ENCODE measurements at places on chromosomes 12 and 14.

- DNase-seq = no peak
These were observed 4.9 kb downstream of the RFLNA start for GRCh38 chr12:124299628-124300388.

DNA sequence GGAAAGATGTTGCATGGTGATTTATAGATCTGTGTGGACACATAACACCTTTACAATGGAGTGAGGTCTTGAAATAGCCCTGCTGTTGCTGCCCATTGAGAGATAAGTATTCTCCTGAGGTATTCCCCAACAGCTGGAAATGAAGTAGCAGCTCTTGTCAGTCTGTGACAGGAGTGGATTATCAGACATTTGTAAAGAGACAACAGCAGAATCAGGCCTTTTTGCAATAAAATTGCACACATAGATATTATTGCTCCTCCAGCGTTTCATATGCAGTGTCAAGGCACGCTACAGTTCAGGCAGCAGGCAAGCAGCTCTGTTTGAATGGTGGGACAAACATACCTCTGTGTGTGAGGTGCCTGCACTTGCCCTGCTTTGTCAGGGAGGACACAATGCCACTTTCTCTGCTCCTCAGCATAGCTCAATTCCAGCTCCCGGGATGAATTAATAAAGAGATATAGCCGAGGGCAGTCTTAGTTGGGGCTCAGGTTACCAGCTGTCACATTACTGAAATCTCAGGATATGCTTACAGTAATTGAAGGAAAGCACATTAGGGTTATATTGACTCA, 49.4 kb downstream of the BICD1 start:
- no peak for DNase-seq

- DNase-seq = peak; percentile 0
These were observed 46.0 kb downstream of the SMIM41 start for GRCh38 chr12:52125476-52125900.

DNA sequence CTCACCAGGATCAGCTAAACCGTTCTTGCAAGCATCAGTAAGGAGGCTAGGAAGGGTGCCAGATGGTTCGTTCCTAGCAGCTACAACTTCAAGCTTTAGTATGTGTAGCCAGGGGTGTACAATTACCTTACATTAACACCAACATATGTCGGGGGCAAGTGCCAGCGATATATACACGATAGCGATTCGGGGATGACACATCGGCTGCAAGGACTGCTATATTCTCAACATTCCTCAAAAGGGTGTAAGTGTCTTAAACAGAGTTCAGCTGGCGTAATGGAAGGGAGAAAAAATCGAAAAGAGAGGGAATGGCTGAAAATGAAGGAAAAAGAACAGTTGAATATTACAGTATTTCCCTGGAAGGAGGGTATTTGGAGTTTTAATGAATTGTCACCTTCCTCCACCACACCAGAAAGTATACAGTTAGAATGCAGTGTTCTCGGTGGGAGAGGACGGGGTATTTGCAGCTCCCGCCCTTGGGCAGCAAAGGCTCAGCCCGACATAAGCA, 545 bp downstream of the LIMA1 start:
- DNase-seq = peak; percentile 19

DNA sequence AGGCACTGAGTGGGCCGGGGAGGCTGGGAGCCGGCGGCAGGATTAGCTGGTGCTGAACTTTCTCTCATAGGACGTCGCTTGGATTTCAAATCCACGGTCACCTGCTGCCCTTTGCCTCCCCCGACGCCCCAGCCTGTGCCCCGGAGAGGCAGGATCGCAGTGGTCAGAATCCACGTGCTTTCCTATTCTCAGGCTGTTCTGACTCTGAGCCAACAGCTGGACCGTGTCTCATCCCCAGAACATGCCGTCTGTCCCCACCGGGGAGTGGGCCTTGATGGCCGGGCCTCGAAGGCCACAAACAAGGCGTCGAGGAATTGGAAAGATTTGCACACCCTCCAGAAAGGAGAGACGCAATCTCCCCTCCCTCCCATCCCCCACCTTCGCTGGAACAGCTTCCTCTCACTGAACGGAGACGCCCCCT, 18.5 kb upstream of the MLXIP start:
- no peak for DNase-seq

GRCh38 chr12:64551676-64552075, 58.6 kb upstream of the RASSF3 start:
- no peak for DNase-seq

DNA sequence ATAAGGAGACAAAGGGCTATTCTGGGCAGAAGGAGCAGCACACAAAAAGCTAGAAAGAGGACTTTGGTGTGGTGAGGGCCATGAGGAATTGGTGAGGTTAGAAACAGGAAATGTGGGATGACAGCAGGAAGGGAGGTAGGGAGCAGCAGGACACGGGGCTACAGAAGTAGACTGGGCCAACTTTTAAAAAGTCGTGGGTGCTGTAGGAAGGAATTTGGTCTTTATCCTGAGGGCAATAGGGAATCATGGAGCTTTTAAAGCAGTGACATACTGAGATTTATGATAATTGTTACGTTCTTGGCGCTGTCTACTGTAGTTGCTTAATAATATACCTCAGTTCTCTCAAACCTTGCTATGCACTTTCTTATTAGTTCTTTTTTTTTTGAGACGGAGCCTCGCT, 8.2 kb upstream of the CHURC1 start:
- no peak for DNase-seq

DNA sequence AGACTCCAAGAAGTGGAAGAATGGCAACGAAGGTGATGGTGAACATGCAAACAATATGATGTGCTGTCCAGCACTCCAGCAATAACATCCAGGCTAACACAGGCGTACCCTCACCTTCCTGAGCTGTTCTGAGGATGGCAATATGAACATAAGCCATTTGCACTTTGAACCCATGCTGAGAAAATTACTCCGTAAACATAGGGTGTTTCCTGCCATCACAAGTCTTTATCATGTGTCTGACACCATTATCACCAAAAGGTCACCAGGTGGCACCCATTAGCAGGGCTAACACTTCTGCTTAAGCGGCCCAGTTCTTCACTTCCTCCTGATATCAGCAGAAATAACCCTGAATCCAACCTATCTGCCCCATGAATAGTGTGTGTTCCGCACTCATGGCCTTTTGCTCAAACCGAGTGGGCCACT, 482.8 kb downstream of the MED13L start:
- no peak for DNase-seq

DNA sequence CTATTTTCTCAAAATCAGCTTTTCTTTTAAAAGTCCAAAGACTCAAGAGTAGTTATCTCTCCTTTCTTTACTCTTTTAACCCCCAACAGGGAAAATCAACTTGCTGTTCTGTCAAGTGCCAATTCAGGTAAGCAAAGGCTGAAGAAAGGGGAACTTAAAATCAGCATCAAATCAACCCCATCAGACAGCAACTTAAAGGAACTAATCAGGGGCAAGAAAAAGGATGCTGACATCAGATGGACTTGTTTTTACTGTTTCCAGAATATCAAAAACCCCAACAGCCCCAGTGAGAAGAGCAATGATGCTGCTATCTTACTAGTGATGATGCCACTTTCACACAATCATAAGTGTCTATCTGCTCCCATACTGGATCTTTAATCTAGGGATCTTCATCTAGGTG, 3.4 kb downstream of the BAZ2A start:
- no peak for DNase-seq

- DNase-seq = no peak
These were observed 9.7 kb downstream of the TCL1B start for GRCh38 chr14:95695913-95696312.

- peak; percentile 36 for DNase-seq
These were observed 28.2 kb downstream of the TRAF3 start for GRCh38 chr14:102805371-102805891.

DNA sequence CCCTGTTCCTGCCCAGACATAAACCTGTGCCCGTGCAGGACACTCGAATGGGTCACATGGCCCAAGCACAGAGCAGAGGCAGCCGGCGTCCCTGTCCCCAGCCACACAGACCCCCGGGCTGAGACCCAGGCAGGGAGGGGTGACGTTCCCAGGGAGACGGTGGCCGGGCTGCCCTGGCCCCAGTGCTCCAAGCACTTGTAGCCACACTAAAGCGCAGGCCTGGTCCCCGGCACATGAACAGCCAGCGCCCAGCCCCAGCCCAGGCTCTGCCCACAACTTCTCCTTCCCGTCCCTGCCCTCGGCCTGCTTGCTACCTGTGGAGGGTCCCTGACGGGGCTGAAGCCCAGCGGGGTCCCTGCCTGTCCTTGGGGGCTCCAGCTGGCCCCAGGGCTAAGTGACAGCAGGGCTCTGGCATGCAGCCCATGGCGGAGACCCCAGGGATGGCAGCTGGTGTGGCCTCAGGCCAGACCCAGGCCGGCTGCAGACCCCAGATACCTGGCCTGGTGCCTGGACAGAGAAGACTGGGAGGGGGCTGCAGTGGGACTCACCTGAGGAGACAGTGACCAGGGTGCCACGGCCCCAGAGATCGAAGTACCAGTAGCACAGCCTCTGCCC, 338.4 kb downstream of the TMEM121 start:
- no peak for DNase-seq

GRCh38 chr14:76472199-76472723, 96.3 kb downstream of the ESRRB start:
- no peak for DNase-seq

DNA sequence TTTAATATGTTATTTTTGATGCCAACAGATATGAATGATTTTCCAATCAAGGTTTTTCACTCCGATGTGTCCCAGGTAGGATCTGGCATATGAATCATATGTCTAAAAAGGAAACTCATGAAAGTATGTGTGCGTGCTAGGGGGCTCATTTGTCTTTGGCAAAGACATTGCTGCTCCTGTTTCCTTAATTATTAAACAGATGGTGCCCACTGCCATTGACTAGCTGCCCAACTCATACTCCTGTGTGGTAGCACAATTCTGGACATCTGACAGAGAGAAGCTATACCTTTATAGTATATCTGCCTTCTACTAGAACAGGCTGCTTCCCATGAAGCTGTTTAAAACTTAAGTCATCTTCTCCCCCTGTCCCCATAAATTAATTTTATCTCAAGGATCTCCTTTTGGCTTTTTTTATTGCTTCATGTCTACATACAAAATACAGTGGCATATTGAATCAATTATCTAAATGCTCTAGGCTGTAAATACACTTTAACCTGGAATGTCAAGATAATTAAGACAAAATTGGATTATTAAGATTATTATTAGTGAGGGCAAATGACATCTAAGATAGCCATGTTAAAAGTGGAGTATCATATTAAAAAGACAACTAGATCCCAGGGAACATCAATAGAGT, 1.4 kb upstream of the PDE3A start:
- DNase-seq = no peak

DNA sequence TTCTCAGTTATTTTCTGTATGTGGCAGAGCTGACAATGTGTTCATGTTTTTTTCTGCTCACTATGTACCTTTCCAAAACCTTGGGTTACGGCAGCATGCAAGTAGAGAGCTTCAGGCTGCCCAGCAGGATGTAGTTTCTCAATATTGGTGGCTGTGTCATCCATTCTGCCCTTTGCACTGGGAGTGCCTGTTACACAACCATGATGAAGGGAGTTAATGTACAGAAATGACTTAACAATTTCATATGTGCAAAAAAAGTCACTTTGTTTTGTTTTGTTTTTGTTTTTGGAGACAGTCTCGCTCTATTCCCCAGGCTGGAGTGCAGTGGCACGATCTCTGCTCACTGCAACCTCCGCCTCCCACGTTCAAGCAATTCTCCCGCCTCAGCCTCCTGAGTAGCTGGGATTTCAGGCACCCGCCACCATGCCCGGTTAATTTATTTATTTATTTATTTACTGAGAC, 6.1 kb upstream of the CNIH1 start:
- DNase-seq = no peak

GRCh38 chr12:4133029-4133428, 140.5 kb upstream of the CCND2 start:
- DNase-seq = no peak
